ENCODE measurements at places on chromosomes 12 and 14.

DNA sequence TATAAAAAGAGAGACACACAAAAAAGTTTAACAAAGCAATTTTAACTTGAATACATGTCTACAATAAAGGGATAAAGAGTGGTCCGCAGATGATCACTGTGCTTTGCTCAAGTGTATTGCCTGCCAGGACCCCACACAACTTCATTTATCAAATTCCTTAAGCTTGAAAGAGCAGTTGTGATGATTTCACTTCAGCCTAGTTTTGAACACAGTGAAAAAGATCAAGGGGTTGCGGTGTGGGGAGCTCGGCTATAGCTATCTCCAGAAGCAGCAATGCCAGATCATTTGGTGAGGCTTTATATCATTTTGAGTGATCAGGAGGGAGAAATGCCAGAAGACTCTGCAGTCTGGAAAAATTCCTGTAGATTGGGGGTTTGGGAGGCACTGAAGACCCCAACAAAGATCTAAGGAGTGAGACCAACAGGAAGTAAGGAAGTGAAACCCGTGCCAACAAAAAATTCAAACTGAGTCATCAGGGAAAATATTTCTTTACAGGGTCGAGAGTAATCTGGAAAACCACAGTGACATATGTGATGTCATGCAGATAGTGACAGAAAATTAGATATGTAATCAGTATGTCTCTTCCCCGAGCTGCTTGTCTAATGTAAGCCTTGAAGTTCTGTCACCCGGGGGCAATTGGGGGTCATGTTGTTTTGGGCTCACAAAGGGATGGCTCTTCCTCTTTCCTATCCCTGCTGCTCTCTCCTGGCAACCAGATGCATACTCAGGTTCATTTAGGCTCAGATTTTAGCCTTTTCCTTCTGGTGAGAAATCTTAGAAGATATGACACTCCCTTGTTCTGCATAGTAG, 221.8 kb downstream of the MSRB3 start:
- DNase-seq: no peak

- no peak for DNase-seq
These were observed 4.8 kb downstream of the MYH7 start for GRCh38 chr14:23430723-23431085.

DNA sequence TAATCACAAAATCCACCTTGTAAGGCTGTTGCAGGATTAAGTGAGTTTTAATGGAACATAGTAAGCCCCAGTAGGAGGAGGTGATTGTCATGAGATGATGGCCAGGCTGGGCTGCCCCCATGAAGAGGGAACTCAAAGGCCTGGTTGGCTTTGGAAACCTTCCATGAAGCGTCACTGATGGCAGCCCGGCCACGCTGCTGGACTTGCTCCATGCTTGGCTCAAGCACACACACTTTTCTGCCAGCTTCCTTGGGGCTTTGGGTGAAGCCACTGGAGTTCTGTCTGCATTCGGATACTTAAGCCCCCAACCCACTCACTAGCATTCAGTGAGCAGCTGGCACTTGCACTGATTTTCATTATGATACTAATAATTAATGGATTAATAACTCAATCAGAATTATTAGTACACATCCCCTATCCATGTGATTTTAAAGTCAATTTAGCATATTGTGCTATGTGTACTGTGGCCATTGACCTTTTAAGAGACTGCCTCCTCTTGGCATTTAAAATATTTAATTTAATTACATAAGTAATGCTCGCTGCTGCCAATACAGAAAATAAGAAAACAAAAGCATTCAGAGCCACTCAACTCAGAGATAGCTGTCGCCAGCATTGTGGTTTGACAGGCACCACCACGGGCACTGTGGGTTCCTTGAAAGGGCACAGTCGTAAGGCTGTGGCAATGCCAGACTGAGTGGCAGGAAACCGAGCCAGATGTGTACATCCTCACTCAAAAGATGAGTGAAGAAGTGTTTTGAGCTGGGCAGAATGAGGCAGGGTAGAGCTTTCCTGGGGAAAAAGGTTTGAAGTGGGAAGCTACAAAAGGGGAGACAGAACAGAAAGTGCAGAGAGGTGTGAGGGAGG, 15.9 kb downstream of the KRT85 start:
- DNase-seq: peak; percentile 21

DNA sequence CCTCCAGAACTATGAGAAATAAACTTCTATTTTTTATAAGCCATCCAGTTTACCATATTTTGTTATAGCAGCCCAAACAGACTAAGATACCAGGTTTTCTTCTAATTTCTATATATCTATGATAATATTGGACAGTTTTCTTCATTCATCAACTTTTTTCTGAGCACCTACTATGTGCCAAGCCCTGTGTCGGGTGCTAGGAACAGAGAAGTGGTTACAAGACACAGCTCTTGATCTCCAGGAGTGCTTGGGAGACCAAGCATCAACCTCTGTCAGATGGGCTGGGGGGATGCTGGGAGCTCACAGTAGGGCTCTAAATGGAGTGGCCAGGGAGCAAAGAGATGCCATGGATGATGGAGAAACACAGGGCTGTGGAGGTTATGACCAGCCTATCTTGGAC, 2.9 kb upstream of the WSCD2 start:
- DNase-seq: no peak

DNA sequence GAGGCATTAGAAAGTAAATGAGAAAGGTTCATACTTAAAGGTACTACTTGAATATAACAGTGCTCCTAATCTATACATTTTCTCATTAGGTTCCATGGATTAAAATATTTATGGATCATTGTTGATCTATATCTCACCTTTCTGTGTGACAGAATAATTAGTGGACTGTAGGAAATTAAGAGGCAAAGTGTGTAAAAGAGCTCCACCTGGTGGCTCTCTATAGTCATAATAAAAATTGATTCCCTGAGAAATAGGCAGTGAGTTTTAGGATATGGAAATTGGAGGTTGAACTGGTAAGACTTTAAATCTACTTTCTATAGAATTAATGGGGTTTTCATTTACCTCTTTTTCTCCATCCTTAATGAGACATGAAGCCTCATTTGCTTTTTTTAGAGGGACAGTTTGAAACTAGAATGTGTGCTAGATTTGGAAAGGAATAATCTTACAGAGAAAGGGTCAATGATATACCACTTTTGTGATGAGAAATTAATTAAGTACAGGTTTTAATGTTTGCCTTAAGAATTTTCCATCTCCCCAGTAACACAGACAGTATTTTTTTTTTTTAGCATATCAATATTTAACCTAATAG, 11.8 kb upstream of the DERA start:
- no peak for DNase-seq

DNA sequence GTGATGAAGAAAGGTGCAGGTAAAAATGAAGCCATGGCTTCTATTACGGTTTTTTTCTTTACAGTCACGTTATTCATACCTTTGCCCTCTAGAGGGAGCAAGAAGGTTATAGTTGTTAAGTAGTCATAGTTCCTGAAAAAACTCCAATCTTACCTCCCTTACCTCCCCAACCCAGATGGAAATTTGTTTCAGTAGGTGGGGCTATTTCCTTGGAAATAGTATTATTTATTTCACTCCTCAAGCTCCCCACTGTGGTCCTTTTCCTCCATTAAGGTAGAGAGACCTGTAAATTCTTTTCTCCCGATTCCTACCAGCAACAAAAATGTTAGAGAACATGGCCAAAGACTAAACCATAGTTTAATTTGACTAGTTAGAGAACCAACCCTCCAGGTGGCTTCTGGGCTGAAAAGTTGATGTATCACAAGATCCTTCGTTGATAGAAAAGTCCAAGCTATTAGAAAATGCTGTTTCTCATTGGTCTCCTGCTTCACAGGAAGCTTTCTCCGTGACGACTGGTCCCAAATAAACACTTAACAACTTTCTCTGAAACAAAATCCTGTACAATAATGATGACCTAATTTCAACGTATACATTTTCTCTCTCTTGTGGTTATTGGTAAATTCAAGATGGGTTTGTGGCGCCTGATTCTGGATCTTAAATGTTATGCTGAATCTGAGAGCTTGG, 43.5 kb downstream of the TMX1 start:
- DNase-seq: no peak

DNA sequence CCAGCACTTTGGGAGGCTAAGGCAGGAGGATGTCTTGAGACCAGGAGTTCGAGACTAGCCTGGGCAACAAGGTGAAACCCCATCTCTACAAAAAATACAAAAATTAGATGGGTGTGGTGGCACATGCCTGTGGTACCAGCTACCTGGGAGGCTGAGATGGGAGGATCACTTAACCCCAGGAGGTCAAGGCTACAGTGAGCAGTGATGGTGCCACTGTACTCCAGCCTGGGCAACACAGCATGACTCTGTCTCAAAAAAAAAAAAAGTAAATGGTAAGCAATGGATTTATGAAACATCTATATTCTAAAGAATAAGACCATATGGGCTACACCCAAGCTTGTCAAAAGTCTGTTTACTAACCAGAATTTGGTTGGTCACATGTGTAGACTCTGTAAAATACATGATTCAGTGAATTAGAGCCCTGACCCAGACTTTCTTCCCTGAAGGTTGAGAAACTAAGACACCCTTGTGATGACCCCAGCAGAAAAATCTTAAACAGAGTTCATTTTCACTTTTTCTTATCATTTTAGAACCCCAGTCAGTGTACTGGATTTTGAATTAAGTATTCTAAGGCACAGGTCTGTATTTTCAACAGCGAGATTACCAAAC, 12.1 kb downstream of the FGD6 start:
- no peak for DNase-seq

- DNase-seq: no peak
These were observed 27.3 kb downstream of the LLPH start for GRCh38 chr12:66103016-66103913.

DNA sequence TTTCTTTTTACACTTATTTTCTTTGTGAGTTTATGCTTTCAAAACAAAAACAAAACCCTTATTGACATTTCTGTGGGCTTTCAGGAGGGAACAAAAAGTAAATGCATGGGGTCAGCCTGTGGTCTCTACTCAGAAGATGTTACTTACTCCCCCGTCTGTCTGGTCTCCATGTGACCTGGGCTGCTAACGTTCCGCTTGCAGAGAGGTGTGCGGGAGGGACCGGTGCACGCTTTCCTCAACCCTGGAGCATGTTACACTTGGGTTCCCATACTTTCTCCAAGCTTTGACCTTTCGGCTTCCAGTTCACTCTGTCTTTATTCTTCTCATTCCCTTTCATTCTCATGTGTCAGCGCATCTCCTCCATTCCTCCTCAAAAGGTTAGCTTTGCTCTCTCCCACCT, 36.5 kb downstream of the ZC3H14 start:
- no peak for DNase-seq

GRCh38 chr12:108779998-108780688, 48.8 kb upstream of the CORO1C start:
- no peak for DNase-seq

DNA sequence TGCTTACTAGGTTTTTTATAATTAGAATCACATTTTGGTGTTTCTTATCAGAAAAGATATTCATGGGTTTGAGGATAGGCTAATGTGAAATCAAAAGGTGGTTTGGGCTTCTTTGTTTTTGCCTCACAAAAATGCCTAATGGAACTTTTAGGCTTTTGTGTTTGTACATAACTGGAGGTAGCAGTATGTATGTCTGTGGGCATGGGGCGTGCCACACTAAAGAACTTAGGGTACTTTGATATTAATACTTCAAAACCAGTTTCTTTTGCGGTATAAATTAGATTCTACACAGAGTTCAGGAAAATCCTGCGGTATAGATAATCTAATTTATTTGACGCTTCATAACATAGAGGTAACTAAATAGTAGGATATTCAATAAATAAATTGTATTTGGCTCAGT, 1.9 kb downstream of the ETV6 start:
- no peak for DNase-seq

DNA sequence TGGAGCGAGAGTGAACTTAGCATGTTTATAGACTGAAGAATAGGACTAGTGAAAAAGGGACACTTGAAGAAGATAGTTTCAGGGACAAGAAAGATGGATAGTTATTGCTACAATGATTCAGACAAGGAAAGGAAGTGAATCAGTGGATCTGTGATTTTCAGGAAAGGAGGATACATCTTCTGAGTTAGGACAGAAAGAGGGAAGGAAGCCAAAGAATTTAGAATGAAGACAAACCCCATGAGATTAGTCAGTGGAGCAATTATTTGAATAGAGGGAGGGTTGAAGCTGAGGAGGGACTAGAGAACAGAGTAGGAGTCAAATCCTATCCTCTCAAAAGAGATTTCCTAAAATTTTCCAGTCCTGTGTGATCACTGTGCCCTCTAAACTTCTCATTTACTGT, 282.7 kb downstream of the AKAP6 start:
- no peak for DNase-seq

GRCh38 chr12:100170313-100170858, 27.7 kb upstream of the BLTP3B start:
- no peak for DNase-seq

DNA sequence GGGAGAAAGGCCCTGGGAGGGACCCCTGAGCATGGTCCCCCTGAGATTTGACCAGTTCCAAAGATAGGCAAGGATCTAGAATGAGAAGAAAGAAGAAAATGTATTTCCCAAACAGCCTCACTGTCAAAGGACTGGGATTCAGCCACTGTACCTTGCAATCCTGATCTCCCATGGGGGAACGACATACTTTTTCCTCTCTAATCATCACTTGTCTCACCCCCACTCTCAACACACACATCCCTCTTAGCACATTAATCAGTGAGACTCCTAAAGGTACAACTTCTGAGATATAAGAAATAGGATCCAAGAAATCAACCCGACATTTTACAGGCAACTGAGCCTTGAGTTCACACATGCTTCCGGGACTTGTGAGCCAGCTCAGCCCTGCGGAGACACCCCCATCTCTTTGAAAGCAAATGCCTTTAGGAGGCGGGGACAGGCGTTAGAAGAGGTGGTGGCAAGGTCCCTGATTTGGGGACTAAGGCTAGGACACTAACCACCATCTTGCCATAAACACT, 1.4 kb downstream of the MAP3K9 start:
- peak; percentile 45 for DNase-seq

DNA sequence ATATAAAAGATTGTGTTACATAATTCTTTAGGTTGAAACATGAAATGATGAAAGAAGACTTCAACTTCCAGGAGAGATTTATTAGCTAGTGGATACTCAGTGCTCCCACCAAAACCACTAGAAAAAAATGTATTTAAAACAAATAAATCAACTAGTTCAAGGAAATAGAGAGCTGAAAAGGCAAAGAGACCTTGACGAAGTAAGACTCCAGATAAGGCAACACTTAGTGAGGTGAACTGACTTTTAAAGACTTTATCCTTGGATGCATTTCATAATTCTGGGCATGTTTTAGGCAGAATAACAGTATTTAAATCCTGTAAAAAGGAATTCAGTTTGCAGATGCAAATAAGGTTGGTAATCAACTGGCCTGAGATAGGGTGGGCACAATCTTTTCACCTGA, 1150.7 kb downstream of the FSCB start:
- DNase-seq: no peak

DNA sequence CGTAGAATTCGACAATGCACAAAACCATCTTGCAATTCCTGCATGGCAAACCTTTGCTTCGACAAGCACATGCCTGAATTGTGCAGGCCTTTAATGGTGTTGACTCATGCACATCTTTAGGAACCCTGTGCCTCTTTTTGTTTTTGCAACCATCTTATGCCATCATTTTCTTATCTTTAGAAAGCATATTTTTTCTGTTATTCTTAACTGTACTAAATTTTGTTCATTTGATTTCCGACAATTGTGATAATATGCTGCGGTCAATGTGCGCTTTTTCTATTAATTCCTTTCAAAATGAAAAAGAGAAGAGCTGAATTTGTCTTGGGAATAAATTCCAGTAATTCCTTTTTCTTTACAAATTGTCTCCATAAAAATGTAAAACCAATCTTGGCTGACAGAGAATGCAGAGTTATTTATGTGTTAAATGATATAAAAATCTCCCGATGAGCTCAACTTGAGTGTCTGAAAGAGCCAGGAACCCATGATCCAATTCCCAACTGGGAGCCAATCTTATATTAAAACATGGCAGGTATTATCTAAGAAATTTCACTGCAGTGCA, 20.1 kb upstream of the CDK17 start:
- DNase-seq: no peak

- DNase-seq: no peak
These were observed 100.8 kb downstream of the GAS2L3 start for GRCh38 chr12:100674036-100674888.
